Hypothalamus (tissue), 51 donors: ENCODE measurements at places on chromosomes 2 and 18.

GRCh38 chr2:181818058-181818680 lies 73.4 kb upstream of the ITPRID2 start:
- no peak for DNase-seq

GRCh38 chr2:72738096-72738495 lies 87.7 kb downstream of the EXOC6B start:
- DNase-seq, result no peak

GRCh38 chr2:169136885-169137534 lies 67.6 kb downstream of the DHRS9 start:
- DNase-seq, result no peak

DNA sequence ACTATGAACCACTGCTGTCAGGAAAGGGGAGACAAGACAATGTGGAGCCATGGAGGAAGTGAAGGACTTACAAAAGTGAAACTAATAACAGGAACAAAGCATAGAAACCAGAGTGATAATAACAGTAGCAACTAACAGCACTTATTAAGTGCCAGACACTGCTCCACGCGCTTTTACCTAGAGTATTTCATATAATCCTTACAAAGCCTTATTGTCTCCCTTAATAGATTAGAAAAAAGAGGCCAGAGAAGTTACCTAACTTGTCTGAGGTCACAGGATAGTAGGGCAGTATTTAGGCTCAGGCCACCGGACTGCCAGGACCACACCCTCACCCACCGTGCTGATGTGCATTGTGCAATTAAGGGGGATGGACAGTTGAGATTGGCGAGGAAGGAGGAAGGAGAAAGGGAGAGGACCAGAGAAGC lies 98.6 kb upstream of the NFU1 start:
- DNase-seq, result no peak

- no peak for DNase-seq
These were observed 9.6 kb downstream of the CALCRL start for GRCh38 chr2:187438455-187438854.

- DNase-seq, result no peak
These were observed 112.5 kb downstream of the MREG start for GRCh38 chr2:215900843-215901242.

DNA sequence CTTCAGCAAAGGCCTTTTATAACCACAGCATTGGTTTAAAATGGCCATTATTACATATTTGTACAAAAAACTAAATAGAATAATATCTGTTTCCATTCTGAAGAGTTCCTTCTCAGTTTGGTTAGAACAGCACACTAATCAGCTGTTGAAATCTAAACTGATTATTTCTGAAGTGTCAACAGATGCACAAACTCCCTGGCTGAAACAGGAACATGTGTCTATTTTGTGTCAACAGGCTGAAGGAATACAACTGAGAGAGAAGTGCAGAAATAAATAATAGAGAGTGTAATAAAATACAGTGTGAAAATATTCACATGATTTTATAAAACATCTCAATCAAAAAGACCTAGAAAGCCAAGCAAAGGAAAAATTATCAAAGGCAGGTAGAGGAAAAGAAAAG lies 29.7 kb downstream of the IKZF2 start:
- DNase-seq, result no peak

DNA sequence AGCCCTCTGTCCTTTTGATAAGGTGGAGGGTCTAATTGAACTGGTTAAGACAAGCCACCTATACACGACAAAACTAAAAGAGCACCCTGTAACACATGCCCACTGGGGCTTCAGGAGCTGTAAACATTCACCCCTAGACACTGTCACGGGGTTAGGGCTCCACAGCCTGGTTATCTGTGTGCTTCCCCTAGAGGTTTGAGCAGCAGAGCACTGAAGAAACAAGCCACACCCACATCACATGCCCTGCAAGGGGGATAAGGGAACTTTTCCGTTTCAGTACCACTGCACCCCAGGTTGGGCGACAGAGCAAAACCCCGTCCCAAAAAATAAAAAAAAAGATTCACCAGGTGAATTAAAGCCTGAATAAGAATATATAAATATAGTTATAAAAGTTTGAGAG lies 913.7 kb upstream of the ACVR2A start:
- DNase-seq, result no peak
